Activated CD8-positive, alpha-beta memory T cell treated with anti-CD3 and anti-CD28 coated beads, Interleukin-2, amount 50 U/mL, for 4 hours (primary cell): ENCODE measurements at places on chromosomes 7 and 10.

GRCh38 chr7:33130184-33130583 is 820 bp downstream of the BBS9 start:
- DNase-seq = no peak

GRCh38 chr7:96481796-96482195 is 159.9 kb upstream of the SLC25A13 start:
- DNase-seq = no peak

DNA sequence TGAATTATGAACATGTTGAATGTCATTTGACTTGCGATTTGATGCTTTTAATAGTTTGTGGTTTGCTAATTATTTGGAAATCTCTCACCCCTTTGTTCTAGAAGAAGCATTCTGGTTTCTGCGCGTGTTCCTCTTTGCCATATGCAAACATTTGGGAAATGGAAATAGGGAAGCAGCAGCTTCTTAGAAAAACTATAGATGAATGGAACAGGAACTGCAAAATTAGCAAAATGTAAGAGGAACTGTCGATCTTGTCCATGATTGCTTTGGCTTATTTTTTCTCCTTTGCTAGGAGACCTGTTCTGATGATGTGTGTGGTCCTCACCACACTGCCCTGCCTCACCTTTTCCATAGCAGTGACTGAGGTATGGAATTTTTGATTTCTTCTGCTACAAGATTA is 19.0 kb downstream of the TMEM236 start:
- no peak for DNase-seq

GRCh38 chr10:8059191-8059936 is 4.9 kb downstream of the GATA3 start:
- DNase-seq = no peak

- DNase-seq = no peak
These were observed 281.5 kb upstream of the LYZL1 start for GRCh38 chr10:29007370-29007747.

GRCh38 chr7:135459076-135459475 is 50.8 kb downstream of the CNOT4 start:
- no peak for DNase-seq
